ENCODE measurements at places on chromosomes 3 and 15.

DNA sequence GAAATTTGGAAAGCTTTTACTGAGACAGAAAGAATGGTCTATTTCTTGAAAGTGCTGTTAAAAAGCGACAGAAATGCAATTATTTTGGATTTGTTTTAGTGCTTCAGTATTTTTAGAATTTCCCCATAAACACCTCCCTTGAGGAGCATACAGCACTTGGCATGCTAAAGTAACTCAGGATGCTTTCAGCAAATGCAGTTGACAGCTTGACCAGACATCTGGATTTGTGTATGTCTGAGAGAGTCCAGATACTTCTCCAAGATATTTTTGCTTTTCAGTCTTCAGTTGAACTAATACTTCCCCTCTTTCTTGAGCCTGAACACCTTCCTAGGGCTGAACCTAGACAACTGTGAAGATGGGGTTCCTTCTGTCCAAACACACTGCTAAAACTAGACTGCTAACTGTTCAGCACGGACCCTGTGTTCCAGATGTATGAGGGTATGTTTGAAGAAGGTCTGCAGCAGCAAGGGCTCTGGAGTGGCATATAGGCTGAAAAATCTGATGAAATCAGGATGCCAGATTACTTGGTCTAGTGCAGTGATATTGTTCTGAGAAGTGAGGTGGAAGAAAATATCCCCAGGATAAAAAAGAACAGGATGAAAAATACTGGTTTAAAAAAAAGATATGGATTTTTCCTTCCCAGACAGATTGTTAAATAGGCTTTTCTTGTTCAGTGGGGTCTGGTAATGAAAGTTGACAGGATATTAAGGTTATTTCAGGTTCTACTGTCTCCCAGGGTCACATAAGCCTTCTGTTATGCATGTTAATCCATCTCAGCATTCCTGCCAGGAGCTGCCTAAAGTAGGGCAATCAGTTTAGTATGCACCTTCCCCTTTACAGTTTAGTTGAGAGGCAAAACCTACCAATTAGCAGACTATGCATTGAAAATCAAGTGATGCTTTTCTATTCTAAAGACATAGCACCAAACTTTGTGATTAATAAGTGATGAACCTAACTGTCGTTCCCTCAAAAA, 516.9 kb upstream of the TBL1XR1 start:
- DNase-seq: no peak

DNA sequence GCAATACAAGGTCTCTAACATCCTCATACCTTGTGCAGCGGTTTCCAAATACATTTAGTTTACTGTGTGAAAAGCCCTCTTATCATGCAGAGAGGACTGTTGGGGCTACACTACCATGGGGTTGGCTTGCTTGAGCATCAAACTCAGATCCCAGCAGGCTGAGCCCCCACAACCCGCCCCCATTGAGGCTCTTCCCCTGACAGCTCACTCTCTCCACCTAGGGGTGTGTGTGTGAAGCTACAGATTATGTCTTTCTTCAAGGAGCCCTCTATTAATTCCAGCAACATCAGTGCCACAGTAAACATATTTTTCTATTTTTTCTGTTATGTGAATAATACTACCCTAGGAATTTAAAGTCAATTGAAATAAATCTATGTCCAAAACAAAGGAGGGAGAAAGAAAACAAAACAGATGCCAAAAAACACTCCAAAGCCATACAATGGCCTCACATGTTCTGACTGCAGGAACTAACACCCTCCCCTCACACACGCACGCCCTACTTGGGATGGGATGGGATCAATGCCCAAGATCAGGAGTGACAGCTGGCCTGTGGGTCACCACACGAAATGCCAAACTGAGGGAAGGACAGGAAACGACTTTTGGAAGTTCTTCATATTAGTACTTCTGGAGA, 14.7 kb downstream of the TM4SF4 start:
- DNase-seq: peak; percentile 43

- no peak for DNase-seq
Measured at GRCh38 chr3:129766135-129766534, 127.4 kb downstream of the TMCC1 start.

- DNase-seq: no peak
Measured at GRCh38 chr3:194955979-194956696, 270.5 kb downstream of the FAM43A start.

DNA sequence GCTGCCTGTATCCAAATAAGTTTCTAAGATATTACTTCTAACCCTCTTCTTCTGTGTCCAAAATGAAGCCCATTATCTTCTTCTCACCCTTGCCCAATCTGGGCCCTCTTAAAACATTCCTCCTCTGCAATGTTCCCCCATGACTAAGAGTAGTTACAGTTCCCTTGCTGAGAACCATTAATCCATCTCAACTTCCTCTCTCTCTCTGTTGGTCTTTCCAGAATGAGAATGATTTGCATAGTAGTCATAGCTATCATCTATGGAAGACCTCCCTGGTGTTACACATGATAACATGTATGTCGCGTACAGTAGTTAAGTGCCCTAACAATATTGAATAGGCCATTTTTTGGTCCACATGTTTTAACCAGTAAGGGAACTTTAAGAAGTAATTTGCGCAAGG, 177.9 kb downstream of the ANXA2 start:
- DNase-seq: no peak

DNA sequence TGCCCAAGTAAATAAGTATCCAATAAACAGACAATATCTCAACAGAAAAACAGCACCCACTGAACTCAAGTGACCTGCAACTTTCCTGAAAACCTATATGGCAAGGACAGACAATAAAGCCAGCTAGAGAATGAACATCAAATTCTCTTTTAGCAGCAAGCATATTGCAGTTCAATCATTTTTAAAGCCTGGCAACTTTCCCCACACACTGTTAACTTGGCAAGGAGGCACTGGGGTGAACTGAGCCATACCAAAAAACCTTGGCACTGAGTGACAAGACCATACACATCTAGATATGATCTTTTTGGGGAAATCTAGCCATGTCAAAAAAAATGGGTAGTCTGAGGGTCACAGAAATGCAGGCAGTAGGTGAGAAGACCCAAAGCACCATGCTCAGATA, 174.6 kb downstream of the STT3B start:
- DNase-seq: no peak

DNA sequence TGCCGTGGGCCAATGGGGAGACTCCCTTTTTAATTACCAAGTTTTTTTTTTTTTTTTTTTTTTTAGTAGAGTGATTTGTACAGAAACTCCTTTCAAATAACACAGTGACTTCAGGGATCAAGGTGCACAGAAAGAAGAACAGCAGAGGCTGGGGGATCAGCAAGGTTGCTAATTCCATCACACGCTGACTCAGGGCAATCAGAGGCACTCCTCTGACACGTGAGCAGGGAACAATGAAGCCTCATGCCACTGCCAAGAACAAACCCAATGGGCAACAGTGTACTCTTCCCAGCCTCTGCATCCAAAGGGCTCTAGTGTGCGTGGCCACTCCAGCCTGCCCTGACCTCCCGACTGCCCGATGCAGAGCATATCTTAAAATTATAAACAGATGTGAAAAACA, 186.7 kb upstream of the WNT5A start:
- no peak for DNase-seq

GRCh38 chr15:37100109-37100965, at the start of gene MEIS2:
MEIS2 (minus strand) TSS chr15:37100549; CDS start chr15:37099466, 1,083 bp downstream.
- DNase-seq: peak; percentile 92

DNA sequence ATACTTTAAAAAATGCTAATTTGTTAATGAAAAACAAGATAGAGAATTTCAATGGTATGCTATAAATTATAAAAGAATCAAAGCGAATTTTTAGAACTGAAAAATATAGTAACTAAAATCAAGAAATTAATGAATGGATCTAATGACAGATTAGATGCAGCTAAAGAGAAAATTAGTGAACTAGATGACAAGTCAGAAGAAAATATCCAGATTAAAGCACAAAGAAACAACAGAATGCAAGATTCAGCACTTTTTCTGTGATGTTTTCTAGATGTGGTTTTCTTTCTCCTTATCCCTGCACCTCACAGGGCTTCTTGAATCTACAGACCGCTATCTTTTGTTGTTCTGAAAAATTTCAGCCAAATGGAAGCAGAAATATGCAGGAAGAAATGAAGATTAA, 54.4 kb downstream of the INO80 start:
- DNase-seq: no peak

DNA sequence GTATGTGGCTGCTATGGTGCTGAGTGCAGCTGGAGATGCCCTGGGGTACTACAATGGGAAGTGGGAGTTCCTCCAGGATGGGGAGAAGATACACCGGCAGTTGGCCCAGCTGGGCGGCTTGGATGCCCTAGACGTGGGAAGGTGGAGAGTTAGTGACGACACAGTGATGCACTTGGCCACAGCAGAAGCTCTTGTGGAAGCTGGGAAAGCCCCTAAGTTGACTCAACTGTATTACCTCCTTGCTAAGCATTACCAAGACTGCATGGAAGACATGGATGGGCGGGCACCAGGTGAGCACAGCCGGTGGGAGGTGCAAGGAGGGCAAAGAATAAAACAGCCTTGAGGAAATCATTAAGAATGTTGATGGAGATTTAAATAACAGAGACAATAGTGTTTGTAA, 2.9 kb downstream of the ADPRH start:
- no peak for DNase-seq

DNA sequence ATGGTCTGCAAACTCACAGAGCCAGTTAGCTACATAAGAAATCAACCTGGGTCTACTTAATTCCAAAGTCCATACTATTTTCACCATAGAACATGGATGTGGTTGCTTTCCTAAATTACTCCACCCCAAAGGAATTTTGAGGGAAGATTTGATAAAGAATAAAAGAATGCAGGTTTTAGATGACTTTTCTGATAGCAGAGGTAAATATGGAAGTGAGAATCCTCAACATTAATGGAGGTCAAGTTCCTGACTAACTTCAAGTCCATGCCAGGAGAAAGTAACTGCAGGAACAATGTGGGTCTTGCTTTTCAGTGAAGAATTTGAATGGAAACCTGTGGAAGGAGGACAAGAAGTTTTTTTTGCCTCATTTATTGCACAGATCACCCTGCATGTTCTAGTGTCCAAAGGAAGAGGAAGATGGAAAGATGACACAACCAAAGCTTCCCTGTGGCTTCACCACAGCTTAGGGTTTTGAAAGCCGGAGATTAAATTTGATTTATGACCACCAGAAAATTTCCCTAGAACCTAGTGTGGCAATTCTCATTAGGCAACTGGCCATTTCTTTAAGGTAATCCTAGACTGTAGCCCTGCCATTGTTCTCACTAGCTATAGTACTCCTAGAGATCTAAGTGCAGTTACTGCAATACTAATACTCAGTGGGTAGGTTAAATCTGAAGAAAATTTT, 429.7 kb downstream of the RAP2B start:
- DNase-seq: no peak

DNA sequence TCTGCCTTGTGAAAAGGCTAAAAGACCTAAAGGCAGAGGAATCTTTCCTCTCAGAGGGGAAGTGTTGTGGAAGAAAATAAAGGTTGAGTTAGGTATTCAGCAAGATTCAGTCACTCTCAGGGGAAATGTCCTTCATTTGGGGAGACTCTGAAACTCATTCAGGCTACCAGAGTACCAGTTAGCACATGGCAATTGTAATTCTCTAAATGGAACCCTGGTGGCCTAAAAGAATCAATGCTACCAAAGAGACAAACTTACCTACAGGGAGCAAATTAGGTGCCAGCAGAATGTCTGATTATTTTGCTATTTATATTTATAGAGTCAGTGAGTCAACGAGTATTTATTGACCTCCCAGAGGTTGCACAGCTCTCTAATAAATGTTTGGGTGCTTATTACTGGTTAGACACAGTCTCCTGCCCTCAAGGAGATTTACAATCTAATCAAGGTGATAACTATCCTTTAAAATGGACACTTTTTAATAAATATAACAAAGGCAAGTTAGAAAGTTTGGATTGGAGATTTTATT, 33.9 kb upstream of the CDIN1 start:
- DNase-seq: no peak

DNA sequence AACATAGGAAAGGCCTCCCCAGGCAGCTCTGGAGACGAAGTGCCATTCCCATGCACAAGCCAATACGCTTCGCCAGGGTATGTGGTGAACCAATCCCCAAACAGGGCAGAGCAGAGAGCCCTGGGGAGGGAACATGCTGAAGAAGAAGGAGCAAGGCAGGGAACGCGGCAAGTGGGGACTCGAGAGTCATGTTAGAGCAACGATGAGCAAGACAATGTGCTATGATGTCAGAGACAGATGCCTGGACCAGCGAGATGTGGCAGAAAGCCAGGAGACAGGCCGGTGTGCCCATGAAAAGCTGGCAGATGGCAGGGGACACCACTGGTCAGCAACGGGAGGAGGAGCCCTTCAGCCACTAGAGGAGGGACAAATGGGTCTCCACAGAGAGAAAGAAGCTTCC, 39.6 kb downstream of the NIPA2 start:
- DNase-seq: no peak

GRCh38 chr3:187858041-187858440, 112.8 kb upstream of the BCL6 start:
- DNase-seq: no peak

GRCh38 chr15:85545752-85546151, 165.3 kb downstream of the AKAP13 start:
- DNase-seq: no peak

DNA sequence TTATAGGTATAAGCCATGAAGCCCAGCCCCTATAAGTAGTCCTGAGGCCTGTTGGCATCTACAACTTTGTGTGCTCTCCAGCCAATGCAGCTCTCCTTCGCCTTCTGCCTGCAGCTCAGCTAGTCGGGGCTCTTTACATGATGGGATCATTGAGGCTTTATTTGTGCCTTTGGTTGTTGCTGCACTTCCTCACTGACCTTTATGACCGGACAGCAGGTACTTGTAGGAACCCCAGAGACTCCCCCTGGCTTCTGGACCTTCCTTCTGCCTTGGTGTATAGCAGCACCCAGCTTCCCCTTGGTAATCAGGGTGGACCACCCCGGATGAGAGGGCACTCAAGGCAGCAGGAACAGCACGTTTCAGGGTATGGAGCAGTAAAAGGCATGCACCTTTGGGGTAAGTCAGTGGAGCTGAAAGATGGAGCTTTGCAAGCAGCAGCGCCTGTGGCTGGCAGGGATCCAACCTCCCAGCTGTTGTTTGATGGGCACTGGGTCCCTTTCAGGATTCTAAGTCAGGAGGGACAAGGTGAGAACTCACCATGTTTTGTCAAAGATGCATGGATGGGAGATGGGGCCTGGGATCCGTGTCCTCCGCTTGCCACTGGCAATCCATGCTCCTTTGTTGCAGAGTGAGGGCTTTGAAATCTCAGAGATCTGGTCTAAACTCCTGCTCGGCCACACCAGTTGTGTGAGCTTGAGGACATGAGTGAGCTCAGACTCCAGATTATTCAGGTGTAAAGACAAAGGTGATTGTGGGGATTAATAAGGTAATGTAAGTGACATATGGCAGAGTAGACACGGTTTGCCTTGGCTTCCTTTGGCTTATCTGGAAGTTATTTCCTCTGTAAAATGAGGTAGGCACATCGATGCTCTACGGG, 65.1 kb upstream of the KLF13 start:
- DNase-seq: no peak
